ENCODE measurements at places on chromosomes 7 and 10. TPM values are rescaled to one million over a fixed set of nuclear protein-coding genes. Genes with fewer than 3 reads are reported as not detected.

DNA sequence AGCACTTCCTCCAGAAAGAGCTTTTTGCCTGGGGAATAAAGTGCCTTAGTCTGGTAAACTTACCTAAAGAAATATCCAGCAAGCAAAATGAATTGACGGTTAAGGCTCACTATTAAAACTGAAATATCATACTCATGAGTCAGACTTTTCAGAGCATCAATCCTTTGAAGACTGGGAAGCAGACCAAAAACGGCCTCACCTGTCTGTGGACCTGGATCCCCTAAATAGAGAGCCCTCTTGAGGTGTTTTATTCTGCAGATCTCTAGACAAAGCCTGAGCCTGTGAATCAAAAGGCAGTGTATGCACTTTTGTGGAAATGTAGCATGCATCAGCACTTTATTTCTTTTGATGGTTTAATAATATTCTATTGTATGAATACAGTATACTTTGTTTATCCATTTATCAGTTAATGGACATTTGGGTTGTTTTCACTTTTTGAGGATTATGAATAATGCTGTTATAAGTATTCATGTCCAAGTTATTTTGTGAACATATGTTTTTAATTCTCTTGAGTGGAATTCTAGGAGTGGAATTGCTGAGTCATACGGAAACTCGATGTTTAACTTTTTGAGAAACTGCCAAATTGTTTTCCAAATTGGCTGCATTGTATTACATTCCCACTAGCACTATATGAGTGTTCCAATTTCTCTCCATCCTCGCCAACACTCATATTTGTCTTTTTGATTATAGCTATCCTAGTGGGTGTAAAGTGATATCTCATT lies 449.0 kb upstream of the IGFBP3 start:
- no peak for DNase-seq

- DNase-seq: no peak
Observed at GRCh38 chr10:130394832-130395231, 258.6 kb downstream of the GLRX3 start.

Gene CYP3A7
- polyA plus RNA-seq: not detected

DNA sequence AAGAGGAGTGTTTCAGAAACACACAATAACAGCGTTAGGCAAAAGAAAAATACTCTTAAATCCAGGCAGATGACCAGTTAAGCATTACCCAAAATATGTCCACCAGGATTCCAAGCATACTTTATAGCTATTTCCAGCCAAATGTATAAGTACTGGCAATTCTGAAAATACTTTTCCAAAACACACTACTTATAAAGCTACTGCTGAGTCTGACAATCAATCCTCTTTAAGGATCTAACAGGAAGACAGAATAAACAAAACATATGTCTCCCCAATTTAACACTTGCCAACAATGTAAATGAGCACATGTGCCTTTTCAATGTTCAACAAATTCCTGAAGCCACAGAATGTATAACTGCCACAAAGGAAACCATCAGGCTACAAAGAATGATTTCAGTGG lies 370.9 kb downstream of the SORCS1 start:
- no peak for DNase-seq

DNA sequence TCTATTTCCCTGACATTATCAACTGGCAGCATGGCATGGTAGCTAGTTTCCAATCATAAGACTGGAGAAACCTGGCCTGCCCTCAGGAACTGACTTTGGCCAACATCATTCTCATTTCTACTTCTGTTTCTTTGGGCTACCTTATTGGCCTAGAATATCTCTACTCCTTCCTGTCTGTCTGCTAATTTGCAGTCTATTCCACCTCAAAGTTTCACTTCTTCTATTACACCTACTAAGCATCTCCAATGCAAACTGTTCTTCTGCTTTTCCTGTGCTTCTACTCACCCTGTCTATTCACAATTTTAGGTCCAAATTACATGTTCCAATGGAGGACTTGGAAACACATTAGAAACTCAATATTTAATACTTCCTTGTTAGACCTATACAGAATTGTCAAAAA lies 65.6 kb downstream of the ZNF503 start:
- no peak for DNase-seq

- DNase-seq: no peak
Observed at GRCh38 chr10:84194424-84195043, at the start of gene CDHR1. Gene CDHR1 (plus strand): TSS chr10:84194537. CDS start chr10:84194761, 224 bp downstream.

Gene MOGAT3
- polyA plus RNA-seq: not detected

DNA sequence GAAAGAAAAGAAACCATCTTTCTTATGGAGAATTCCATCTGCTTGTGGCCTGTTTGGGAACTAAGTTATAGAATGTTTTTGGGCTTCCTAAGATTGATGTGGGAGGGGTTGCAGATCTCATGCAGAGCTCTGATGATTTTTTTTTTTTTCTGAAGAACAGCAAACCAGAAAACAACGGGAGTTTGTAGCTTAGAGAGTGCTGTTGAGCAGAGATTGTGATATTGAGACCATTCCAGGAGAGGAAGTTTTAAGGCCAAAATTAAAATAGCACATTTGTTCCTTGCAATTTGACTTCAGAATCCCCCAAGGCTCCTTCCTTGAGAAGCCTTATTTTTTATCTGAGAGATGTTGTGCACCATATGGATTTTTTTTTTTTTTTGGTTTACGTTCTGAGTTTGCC lies 159.5 kb upstream of the NRP1 start:
- no peak for DNase-seq

Gene GPR158
- polyA plus RNA-seq: not detected

GRCh38 chr7:84144480-84144879 lies 50.1 kb downstream of the SEMA3A start:
- no peak for DNase-seq

- DNase-seq: peak; percentile 99
Observed at GRCh38 chr10:73889014-73889413, 14.7 kb upstream of the CAMK2G start.

- DNase-seq: no peak
Observed at GRCh38 chr7:37390114-37390513, 58.5 kb downstream of the ELMO1 start.

Gene SPAM1
- not detected for polyA plus RNA-seq

DNA sequence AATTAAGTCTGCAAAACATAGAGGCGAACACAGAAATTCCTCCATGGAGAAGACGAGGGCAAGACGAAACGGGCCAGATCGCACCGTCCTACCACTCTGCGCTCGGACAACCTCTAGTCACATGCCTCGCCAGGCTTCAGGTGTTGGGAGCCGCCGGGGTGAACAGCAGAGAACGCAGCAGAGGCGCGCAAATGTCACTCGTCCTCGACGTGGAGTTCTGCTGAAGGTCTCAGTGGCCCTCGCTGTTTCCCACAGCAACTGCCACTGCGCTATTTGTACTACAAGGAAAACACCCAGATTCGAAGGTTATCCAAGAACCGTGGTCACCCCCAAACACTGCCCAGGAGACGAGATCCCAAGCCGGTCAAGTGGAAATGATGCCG lies 9.2 kb downstream of the CTBP2 start:
- DNase-seq: no peak

Gene C10orf105
- polyA plus RNA-seq: not detected

DNA sequence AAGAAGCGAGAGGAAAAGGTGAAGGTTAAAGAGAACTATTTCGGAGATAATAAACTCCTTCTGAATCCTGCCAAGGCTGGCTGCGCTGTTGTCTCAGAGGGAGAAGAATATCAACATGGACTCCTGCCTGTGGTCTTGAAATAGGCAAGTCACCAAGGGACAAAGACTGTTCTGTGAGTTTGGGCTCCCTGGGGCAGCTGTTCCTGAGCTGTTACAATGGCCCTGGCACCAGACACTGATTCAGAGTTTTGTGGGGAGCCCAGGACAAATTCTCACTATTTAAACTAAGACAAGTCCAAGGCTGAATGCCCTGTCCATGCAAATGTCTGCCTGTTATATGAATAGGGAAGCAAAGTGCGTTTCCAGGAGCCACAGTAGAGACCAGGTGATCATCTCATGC lies 81.4 kb downstream of the PRPF18 start:
- DNase-seq: no peak

Gene AQP1
- 0.17 TPM for polyA plus RNA-seq

GRCh38 chr7:22363756-22364422 lies 6.9 kb upstream of the RAPGEF5 start:
- DNase-seq: no peak

DNA sequence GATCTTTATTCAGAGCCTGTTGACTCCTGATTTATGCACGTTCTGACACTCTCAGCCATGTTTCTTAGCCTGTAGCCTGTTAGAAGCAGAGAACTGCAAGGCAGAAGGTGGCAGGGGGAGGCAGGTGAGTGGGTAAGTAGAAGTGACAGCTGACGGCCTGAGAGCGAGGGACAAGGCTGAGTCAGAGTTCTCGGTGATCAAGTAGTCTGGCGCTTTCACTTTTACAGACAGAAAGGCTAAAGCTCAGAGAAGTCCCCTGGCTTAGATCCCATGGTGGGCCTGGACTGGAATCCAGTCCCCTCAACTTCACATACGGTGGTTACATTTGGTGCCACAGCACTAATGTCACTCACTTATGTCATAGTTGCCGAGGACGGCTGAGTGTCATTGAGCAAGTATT lies 139.0 kb downstream of the TACC2 start:
- DNase-seq: no peak

GRCh38 chr10:53598914-53599313 lies 826.3 kb upstream of the MBL2 start:
- peak; percentile 25 for DNase-seq

Gene GNG11
- polyA plus RNA-seq: 0.23 TPM

DNA sequence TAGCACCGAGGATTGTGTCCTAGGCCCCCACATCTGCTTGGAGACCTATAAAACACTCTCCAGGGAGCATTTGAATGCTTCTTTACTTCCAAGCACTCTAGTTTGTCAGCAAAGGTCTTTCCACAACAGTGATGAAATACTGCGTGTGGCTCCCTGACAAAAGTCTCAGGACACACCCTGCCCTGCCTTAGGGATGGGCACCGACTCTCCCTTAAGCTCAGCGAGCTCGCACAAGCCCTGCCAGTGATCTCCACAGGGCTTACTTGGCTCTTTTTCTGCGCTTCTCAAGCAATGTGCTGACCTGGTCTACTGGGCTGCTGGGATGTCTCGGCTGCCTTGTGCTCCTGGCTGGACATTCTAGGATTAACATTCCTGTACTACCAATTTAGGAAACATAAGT lies 84.3 kb upstream of the MPP7 start:
- no peak for DNase-seq

Gene SDK1
- polyA plus RNA-seq: 0.75 TPM

GRCh38 chr7:128174386-128174785 lies 66.7 kb upstream of the LEP start:
- DNase-seq: no peak

- no peak for DNase-seq
Observed at GRCh38 chr7:157402388-157402703, 65.5 kb downstream of the DNAJB6 start.

Gene HOXA2
- 0.22 TPM for polyA plus RNA-seq

Gene RGR
- polyA plus RNA-seq: not detected

Gene TMEM213
- not detected for polyA plus RNA-seq

DNA sequence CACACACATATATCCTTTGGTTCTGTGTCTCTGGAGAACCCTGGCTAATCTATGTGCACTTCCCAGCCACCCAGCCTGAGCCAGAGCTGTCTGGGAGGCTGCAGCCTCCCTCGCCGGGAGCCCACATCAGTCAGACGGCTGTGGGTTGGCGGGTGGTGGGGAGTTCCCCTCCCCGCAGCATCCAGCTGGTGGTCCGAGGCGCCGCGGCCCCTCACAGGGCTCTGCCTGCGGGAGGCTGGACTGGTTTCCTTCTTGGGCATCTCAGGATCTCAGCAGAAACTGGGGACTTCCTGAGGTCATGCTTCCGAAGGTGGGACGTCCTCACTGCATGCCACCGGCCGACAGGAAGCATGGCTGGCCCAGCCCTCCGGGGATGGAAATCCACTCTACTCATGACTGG lies 22.0 kb upstream of the PSMG3 start:
- DNase-seq: no peak

Gene LIPK
- polyA plus RNA-seq: 0.56 TPM

DNA sequence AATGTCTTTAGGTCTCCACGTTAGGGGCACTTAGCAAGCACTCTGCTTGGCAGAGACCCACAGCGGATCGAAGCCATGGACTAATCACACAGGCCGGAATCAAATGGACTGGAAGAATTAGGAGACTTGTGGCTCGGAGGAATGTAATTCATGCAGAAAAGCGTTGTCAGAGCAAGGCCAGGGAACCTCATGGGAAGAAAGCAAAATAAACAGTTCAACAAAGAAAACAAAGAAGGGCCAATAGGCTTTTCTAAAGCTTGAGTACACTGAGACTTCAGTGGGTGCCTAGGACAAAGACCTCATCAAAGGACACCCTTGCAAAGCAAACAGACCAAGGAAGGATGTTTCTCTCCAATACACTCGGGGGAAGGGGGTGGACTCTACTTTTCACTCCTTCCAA lies 171.1 kb downstream of the GLI3 start:
- DNase-seq: no peak

- DNase-seq: no peak
Observed at GRCh38 chr7:36468370-36469101, 78.9 kb downstream of the ANLN start.

GRCh38 chr10:130820880-130821482 lies 490.5 kb downstream of the TCERG1L start:
- no peak for DNase-seq

DNA sequence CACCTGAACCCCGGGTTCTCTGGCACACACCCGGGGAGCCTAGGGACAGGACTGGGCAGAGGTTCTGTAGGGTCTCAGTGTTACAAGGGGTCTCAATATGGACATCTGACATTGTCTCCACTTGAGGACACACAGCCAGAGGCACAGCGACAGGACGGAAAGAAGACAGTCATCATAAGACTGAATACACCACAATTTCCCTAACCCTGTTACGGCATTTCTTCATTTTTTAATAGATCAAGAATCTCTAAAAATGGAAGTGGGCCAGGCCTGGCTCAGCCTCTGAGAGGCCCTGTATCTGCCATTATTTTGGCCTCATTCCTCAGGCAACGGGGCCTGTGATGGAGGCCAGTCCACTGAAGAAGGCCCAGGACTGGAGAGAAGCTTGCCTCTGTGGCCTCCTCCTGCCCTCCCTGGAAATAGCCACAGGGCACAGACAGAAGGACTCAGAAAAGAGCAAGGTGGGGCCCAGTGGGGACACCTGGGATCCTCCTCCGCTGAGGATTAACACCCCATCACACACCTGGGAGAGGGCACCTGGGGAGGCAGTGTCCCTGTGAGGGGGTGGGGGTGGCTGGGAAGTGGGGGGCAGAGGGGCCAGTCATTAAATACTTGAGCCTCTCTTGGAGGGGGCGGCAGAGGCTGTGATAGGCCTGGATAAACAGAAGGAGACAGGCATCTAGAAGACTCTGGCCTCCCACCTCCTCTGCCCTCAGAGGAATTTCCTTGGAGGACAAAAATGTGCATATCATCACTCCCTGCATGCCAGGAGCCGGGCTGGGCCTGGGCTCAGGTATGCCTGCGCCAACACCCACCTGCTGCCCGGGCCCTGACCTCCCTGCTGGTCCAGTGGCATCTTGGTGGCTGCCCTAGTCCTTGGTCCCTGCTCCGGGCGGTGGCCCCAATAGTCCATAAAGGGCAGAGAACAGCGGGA lies 8.0 kb downstream of the SPOCK2 start:
- DNase-seq: no peak

- no peak for DNase-seq
Observed at GRCh38 chr7:96131525-96131924, 190.4 kb downstream of the SLC25A13 start.
